ENCODE measurements at places on chromosomes 12 and 14. TPM values are rescaled to one million over a fixed set of nuclear protein-coding genes. Genes with fewer than 3 reads are reported as not detected.

Gene ANG
- 6.2 TPM for total RNA-seq

DNA sequence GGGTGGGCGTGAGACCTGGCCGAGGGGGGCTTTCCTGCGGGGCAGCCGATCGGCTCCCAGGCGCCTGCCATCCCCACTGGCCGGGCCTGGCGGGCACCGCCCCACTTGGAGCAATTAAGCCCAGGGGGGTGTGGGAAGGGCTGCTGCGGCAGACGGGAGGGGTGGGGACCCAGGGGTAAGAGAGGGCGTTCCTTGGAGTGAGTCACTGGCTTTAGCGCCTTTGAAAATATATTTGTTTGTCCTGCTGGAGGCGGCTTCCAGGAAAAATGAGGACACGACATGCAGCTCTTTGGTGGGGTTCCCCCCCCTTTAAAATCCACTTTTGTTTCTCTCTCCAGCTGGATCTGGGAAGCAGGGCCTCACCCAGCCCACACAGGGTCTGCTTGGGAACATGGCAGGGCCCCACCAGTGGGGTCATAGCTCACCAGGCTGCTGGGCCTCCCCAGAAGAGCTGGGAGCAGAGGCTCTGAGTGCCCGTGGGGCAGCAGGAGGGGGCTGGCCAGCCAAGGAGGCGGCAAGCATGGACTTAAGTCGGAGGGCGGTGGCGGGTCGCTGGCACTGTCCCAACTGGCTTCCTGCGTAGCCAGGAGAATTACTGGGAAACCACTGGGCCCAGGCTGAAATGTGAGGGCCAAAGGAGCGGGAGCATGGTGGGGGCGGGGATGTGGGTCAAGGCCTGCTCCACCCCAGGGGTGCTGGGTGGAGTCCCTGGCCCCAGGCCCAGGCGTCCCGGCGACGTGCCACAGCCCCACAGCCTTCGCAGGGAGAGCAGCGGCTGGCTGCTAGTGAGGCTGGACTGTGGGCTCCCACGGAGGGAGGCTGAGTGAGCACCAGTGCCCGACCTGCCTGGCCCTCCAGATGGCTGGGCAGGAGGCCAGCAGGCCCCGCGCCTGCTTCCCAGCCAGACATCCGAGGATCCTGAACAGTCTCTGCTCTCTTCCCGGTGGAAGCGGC lies 128.0 kb downstream of the RFLNA start:
- peak; percentile 90 for DNase-seq

GRCh38 chr12:31591380-31591901 lies 505 bp upstream of the DENND5B start:
- peak; percentile 58 for DNase-seq

DNA sequence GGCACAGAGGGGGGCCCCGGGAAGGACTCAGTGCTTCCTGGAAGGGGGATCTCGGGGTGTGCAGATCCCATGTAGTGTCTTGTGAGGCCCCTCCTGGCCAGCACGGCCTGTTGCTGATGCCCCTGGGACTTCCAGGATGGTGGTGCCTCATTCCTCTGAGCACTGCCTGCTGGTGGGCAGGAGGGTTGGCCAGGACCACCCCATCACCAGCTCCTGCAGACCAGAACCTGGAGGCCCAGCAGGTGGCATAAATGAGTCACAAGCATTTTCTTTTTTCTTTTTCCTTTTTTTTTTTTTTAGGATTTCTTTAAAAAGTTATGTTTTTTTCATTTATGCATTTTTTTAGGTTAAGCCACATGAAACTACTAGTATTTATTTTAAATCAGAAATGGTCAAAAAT lies 8.0 kb downstream of the MMP17 start:
- DNase-seq = peak; percentile 22

Gene TPPP2
- total RNA-seq = not detected

DNA sequence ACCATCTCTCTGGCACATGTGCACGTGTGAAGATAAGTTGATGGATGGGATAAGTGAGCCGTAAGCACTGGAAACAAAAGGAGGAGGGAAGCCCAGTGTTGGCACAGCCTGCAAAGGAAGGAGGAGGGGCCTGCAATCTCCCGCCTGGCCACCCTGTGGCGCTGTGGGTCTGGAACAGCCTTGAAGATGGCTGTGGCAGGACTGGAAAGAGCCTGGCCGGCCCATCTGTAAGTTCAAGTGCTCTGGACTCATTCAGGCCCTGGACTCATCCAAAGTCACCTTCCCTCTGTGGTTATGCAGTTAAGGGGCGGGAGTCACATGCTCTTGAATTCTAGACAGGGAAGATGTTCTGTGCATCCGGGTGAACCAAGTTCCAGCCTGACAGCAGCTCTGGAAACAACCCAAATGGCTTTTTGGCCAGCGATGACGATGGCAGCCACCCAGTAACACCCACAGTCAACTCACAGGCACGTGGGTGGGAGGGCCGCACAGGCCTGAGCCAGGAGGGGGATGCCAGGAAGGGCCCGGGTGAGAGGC lies 50.4 kb downstream of the CHGA start:
- DNase-seq = peak; percentile 17

DNA sequence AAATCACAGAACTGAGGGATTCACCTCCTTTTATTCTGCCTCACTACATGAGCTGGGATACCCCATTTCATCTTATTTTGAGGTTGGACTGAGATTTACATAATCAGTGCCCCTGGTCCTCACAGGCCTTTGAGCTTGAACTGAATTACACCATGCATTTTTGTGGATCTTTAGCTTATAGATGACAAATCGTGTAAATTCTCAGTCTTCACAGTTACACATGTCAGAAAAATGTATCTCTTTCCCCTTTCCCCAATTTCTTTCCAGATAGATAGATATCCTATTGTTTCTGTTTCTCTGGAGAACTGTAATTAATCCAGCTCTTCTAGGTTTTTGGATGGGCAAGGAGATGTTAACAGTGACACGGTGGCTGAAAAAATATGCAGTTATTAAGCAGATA lies 1778.9 kb upstream of the SEL1L start:
- no peak for DNase-seq

- DNase-seq = no peak
These were observed 229.3 kb upstream of the LHX5 start for GRCh38 chr12:113700943-113701342.

GRCh38 chr12:57939291-57939690 lies 2.1 kb upstream of the ATP23 start:
- no peak for DNase-seq

Gene CMA1
- total RNA-seq = not detected

- DNase-seq = no peak
These were observed 96.5 kb downstream of the KCNA5 start for GRCh38 chr12:5140190-5140589.

DNA sequence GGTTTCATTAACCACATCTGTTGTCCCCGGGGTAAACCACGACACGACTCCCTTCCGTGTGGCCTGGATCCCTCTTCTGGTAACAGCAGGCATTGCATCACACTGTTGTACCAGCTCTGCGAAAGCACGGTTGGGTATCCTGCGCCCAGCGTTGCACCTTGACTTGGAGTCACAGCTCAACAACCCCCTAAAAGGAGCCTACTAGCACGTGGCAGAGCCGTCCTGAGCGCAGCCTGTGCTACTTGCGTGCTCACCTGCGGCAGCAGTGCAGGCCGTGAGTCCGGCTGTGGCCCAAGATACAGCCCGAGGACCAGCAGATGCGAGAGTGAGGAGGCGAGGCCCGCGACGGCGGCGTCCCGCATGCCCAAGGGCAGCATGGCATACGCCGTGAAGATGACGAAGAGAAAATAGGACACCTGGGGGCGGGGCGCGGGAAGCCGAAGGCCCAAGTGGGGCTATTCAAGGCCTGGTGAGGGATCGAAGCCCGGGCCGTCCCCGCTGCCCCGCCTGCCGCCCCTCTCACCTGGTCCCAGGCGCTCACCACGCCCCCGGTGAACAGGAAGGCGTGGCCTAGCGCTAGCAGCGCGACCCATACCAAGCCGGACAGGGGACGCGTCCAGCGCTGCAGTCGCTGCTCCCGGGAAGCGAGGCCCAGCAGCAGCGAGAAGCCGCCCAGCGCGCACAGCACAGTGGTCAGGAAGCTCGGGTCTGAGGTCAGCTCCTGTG lies 2.4 kb downstream of the ADCY4 start:
- peak; percentile 45 for DNase-seq

DNA sequence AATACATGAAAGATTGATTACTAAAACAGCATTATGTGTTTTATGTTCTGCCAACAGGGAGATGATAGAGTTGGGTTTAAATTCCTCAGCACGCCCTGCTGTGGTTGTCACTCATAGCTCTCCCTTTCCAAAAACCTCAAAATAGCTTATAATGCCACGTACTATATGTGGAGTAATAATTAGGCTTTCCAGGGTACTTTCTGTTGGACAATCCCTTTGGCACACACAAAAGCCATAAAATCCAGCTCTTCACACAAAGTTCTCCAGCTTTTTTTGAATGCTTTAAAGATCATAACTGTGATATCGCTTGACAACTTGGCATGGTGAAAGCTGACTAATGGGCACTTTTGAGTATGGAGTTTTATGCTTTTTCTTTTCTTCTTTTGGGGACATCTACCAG lies 145.3 kb upstream of the DCN start:
- no peak for DNase-seq

Gene MYO1A
- total RNA-seq = not detected

Gene KRT80
- 23.7 TPM for total RNA-seq

- peak; percentile 36 for DNase-seq
These were observed 4.9 kb downstream of the BMP4 start for GRCh38 chr14:53951627-53952303.

Gene P2RX7
- 5.1 TPM for total RNA-seq

Gene KRT7
- 420 TPM for total RNA-seq

Gene IL31
- not detected for total RNA-seq

Gene MIPOL1
- 31.3 TPM for total RNA-seq

- no peak for DNase-seq
These were observed 17.8 kb upstream of the PNMA1 start for GRCh38 chr14:73732006-73732405.

DNA sequence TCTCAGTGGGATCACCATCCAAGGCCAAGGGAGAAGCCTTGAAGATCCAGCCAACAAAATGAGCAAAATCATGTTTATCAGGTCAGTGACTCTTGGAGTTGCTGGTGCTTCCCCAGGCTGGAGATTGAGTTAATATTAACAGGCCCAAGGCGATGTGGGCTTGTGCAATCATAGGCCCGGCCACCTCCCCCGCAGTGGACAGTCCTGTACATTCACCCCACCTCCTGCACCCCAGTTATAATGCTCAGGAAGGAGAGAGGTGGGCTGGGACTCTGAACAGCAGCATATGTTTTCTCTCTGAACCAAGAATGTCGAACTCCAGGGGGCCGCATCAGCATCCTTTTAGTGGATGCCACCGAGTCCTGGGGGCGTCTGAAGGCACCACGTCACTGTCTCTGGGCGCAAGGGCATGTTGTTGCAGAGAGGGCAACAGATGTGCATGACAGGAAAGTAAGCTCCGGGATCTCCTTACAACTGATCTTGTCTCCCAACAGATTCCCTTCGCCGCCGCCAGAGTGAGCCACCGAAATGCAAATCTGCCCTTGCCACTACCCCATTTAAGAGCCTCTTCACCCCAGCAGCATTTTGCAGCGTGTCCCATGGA lies 32.2 kb upstream of the SERPINA6 start:
- no peak for DNase-seq

GRCh38 chr12:47860279-47860841 lies 40.7 kb upstream of the HDAC7 start:
- no peak for DNase-seq

DNA sequence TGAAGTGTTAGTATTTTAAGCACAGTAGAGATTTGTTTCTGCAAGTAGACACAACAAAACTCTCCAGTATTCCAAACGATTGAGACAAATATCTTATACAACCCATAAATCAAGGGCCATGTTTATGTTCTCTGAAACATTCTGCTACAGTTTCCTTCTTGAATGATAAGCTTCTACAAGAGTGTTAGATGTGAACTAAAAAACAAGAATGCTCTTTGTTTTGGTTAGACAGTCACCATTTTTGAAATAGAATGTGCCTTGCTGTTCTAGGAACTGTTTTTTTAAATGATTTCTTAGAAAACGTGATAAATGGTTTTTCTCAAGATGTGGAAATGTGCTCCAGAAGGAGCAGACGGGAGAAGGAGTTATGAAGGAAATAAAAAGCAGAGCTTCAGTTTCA lies 1656.3 kb upstream of the FLRT2 start:
- no peak for DNase-seq

- peak; percentile 52 for DNase-seq
These were observed 98.8 kb downstream of the CALM1 start for GRCh38 chr14:90495357-90496276.

Gene TAS2R7
- total RNA-seq = not detected

DNA sequence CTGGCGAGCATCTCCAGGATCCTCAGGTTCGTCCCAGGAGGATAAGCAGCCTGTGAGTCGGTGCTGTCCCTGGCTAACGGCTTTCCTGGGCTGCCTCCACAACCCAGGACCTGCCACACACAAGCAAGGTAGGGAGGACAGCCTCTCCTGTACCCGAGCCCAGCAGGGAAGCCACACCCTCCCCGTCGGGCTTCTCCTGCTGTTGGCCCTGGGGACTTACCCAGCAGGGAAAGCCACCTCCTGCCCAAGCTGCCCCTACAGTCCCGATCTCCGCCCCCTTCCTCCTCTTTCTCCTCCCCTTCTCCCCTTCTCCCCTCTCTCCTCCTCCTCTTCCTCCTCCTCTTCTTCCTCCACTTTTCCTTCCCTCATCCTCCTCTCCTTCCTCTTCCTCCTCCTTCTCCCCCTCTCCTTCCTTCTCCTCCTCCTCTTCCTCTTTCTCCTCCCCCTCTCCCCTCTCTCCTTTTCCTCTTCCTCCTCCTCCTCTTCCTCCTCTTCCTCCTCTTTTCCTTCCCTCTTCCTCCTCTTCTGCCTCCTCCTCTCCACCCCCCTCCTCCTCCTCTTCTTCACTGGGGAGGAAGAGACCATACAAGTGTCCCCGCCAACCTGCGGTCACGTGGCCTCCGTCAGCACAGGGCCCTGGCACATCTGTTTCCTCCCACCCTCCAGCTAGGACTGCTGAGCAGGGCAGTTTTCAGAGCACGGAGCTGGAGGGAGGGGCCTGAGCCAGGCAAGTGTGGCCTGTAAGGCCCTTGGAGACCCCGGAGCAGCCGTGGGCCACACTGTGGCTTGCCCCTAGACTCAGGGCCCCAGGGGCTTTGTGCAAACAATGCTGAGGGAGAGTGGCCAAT lies 17.3 kb upstream of the RFLNA start:
- DNase-seq = no peak

Gene ADAM21
- not detected for total RNA-seq

GRCh38 chr12:247271-247670 lies 15.4 kb downstream of the SLC6A13 start:
- no peak for DNase-seq

GRCh38 chr12:94242901-94243300 lies 94.5 kb downstream of the PLXNC1 start:
- DNase-seq = no peak

Gene PLA2G1B
- not detected for total RNA-seq

Gene OVCH1
- not detected for total RNA-seq

DNA sequence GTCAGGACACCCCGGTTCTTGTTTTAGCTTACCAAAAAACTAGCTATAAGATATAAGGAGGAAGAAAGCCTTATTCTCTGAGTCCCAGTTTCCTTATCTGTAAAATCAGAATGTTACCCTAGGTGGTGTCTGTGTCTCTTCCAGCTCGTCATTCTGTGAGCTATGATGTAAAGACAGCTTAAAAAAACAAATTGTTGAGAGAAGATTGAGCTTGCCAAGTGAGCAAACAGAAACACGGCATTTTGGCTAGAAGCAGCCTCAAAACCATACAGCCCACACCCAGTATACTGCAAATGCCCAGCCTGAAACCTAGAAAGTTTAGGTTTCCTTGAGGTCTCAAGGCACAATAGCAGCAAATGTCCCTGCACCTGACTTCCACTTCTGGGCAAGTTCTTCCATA lies 151.4 kb downstream of the SSPN start:
- no peak for DNase-seq

Data from endothelial cell of umbilical vein (primary cell).